ENCODE measurements at places on chromosomes 7 and 10. TPM values are rescaled to one million over a fixed set of nuclear protein-coding genes. Genes with fewer than 3 reads are reported as not detected.

GRCh38 chr7:12674053-12674452, 13.4 kb upstream of the ARL4A start:
- no peak for DNase-seq

GRCh38 chr10:43377424-43377883, 6.0 kb downstream of the FXYD4 start:
- DNase-seq = no peak

GRCh38 chr7:101121991-101122932, 4.6 kb upstream of the SERPINE1 start:
- DNase-seq = peak; percentile 90

- no peak for DNase-seq
Observed at GRCh38 chr7:139706837-139707236, 71.0 kb downstream of the HIPK2 start.

- no peak for DNase-seq
Observed at GRCh38 chr10:98163941-98164340, 29.5 kb downstream of the R3HCC1L start.

The GJD4 gene
- total RNA-seq = not detected

The BTBD16 gene
- total RNA-seq = 0.88 TPM

DNA sequence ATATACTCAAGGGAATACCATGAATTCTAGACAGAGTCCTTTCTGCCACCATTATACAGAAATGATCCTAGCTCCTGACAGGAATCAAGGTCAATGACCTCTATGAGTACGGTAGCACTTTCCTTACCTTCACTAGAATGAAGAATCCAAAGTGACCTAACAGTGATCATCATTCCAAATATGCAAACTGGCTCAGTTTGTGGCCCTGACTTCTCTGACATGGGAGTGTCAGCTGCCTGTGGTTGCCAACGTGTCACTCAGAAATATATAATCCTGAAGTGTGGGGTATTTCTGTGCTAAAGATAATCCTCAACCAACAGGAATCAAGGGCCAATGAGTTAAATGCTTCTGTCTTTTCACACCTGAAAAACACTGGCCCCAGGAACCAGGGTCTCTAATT, 45.7 kb downstream of the COPG2 start:
- no peak for DNase-seq

The HPSE2 gene
- not detected for total RNA-seq

- DNase-seq = no peak
Observed at GRCh38 chr10:89853781-89854191, 152.4 kb downstream of the KIF20B start.

DNA sequence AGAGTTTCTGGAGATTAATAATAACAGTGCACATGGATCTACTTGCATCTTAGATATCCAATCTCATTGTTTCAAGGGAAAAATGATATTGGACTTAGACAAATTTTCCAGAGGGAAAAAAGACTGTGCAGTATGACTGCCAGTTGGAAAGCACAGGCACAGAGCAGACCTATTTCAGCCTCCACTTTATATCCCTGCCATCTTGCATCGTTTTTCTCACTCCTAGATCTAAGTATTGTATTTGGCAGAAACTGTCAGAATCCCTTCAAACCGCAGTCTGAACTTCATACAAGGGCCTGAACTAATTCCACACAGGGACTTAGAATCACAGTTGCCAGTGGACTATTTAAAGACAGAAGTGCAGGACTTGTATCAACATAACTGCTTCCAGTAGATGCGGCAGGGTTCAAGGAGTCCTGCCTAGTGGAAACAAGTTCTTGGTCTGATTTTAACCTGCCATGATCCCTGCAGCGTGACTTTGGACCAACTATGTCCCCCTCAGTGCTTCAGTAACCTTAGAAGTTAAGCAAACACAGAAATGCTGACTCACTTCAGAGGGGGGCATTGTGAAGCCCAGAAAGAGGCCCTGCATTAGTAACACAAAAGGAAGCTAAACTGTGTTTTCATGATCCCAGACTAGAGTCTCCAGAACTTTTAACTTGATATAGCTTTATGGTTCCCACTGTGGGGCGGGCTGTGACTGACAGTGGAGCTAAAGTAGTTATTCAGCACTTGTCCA, 95.7 kb upstream of the PALS2 start:
- DNase-seq = peak; percentile 94

DNA sequence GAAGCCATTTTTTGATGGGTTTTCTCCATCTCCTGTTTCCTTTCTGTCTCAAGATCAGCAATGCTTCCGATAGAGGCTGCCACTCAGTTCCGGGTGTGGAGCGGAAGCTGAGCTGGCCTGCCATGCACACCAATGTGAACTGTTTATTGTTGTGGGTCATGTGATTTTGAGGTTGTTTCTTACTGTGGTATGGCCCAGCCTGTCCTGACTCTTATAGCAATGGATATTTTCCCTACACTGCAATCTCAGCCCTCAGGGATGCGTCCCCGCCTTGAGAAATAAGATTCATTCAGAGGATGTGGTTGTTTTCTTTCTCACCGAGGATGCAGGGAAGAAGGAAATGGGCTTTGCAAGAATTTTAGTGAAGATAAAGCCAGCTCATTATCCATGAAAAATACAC, 134.7 kb downstream of the PFKFB3 start:
- no peak for DNase-seq

The MOGAT3 gene
- not detected for total RNA-seq

GRCh38 chr10:21740989-21741388, 207.0 kb downstream of the MLLT10 start:
- DNase-seq = no peak

DNA sequence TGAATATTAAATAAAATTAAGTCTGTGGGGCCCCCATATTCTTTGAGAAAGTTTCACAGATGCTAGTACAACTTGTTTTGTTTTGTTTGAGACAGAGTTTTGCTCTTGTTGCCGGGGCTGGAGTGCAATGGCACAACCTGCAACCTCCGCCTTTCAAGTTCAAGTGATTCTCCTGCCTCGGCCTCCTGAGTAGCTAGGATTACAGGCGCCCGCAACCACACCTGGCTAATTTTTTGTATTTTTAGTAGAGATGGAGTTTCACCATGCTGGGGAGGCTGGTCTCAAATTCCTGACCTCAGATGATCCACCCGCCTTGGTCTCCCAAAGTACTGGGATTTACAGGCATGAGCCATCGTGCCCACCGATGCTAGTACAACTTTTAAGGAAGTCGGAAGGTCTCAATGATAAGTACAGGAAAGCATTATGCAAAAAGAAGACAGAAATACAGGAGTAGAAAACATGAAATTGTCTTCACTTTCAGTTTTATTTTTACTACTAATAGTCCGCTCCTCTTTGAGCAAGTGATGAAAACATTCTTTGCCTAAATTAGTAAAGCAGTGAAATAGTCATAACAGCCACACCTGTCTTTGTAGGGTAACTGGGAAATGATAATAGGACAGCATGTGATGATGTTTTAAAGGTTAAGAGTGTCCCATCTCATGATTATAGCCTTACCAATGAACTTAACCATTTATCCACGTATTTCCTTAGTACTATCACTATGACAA, 147.5 kb downstream of the SEMA3D start:
- DNase-seq = no peak

GRCh38 chr7:38369816-38370493, 96.5 kb upstream of the TARP start:
- DNase-seq = peak; percentile 57

- DNase-seq = peak; percentile 79
Observed at GRCh38 chr7:2157473-2158279, 75.1 kb downstream of the MAD1L1 start.

The TMEM196 gene
- not detected for total RNA-seq

DNA sequence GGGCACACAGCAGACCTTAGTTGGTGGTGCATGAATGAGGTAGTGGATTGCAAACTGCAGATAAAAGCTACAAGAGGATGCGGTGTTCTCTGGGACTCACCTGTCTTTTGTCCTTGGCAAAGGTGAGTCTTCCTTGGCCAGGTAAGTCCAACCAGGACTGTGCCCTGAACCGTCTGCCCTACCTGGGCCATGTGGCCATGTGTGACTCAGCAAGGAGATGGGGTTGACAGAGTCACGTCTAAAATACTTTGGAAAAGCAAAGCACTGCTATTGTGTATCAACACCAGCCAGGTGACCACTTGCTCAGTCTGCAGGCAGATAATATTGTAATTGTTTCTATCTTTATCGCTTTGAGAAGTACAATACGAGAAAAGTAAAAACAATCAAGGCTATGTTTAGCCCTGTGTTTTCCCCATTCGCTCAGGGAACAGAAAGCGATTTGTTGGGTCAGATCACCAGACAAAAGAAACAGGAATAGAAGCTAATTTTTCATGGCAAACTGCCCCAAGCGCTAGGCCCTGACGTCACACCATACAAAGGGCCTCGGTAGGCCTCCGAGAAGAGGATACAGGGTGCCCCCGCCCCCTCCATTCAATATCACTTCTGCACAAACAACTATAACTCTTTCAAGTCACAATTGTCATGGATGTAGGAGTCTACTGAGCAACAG, 57.3 kb downstream of the FAM53B start:
- no peak for DNase-seq

DNA sequence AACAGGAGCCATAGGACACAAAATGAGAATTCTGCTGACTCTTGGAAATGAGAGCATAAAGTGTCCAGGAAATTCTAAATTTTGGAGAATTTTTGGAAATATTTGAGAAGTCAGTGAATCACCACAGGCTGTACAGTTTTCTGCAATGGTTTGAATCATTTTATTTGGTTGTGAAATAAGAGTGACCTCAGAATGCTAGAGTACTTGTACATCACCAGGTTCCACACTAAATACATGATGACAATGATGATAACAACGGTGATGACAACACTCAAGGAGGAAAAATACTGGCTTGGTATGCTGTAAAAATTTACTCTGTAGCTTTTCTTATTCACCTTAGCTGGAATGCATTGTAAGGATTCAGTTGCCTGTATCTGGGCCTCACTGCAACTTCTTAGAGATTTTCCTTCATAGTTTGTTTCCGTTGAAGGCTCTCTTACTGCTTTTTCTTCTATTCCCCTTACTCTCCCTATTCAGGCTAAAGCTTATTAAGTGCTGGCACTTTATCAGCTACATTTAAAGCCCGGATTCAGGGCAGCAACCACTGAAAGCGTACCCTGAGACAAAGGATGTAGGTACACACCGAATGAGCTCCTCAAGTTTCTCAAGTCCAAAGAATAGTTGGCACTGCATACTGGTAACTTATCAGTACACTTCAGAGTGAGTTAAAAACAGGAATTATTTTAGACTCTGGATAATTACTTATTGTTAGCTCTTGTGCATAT, 30.2 kb upstream of the NME8 start:
- DNase-seq = no peak

DNA sequence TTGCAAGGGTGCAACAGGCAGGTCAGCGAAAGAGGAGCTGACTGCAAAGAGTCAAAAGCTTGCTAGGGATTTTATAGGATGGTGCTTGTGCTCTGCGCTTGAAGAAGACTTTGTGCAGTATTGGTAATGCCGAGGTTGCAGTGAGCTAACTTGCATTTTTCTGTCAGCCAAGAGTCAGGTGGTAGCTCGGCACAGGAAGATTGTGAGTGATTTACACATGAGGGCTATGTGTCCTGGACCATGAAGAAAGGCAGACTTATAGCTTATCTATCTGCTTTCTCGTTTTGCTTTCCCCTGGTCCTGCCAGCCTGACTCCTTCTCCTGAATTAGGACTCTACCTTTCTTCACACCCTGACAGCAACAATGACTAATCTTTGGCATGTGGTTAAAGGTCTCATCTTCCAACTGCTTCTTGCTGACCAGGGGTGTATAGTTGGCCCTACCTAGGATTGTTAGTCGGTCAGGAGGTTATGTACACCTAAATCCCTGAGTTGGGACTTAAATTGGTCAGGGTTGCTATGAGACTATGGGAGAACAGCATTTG, 4.1 kb upstream of the SYPL1 start:
- DNase-seq = no peak

The CH25H gene
- not detected for total RNA-seq

GRCh38 chr10:81034383-81034782, 496.7 kb downstream of the SH2D4B start:
- no peak for DNase-seq

- no peak for DNase-seq
Observed at GRCh38 chr10:125164421-125164820, 4.1 kb upstream of the CTBP2 start.

DNA sequence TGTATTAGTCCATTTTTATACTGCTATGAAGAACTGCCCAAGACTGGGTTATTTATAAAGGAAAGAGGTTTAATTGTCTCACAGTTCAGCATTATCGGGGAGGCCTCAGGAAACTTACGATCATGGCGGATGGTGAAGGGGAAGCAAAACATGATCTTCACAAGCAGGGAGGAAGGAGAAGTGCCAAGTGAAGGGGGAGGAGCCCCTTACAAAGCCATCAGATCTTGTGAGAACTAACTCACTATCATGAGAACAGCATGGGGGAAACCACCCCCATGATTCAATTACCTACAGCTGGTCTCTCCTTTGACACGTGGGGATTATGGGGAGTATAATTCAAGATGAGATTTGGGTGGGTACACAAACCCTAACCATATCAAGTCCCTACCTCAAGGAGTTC, 85.4 kb downstream of the JAZF1 start:
- no peak for DNase-seq

GRCh38 chr7:86747698-86748097, 104.0 kb downstream of the GRM3 start:
- DNase-seq = no peak

DNA sequence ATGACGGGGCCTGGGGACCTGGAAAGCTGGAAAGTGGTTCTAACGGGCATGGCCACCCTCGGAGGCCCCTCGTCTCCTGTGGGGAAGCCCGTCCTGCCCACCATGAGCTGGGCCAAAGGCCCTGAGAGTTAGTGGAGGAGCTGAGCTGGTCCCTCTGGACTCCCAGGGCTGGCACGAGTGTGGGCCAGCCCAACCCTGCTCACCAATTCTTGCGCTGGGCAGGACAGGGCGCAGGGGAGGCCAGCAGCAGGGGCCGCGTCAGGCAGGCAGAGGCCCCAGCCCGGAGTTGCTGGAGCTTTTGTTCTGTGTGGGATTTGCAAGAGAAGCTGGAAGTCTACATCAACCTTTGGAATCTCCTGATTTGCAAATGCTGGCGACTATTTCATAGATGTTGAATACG, 29.8 kb downstream of the UNCX start:
- DNase-seq = no peak

The GDF10 gene
- not detected for total RNA-seq

DNA sequence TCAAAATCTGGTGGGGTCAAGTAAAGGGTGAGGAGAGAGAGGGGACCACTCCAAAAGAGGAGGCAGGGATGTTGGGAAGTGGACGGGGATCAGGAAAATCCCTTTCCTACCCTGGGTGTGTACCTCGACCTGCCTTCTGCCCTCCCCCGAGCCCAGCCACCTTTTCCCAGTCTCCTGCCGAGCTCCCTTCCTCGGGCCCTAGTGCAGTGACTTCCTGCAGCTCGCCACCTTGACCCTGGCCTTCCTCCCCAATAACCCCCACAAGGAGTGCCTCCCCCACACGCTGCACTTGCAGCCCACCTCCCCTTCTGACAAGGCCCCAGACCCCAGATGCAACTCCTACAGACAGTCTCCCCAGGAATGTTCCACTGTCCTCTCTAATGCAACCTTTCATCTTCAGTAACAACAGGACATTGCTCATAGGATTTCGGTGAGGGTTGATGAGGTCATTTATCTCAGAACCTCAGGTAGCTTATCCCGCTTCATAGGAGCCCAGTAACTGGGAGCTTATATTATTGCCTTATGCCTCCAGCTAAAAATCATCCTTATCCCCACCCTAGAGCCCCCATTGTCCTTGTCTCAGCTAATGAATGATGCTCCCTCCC, 90.1 kb downstream of the MKI67 start:
- no peak for DNase-seq

The ASB10 gene
- not detected for total RNA-seq

GRCh38 chr7:81014908-81015307, 96.1 kb upstream of the SEMA3C start:
- DNase-seq = no peak

GRCh38 chr7:200290-200689, 7.9 kb downstream of the FAM20C start:
- no peak for DNase-seq

GRCh38 chr7:5139998-5140397, 50.0 kb upstream of the WIPI2 start:
- no peak for DNase-seq

The CALHM1 gene
- not detected for total RNA-seq
